Right forelimb (tissue), 1 donor: ENCODE measurements at places on chromosomes 1 and 21.
A peak's percentile ranks its signal among the peaks of the same experiment; 100 is the strongest.

DNA sequence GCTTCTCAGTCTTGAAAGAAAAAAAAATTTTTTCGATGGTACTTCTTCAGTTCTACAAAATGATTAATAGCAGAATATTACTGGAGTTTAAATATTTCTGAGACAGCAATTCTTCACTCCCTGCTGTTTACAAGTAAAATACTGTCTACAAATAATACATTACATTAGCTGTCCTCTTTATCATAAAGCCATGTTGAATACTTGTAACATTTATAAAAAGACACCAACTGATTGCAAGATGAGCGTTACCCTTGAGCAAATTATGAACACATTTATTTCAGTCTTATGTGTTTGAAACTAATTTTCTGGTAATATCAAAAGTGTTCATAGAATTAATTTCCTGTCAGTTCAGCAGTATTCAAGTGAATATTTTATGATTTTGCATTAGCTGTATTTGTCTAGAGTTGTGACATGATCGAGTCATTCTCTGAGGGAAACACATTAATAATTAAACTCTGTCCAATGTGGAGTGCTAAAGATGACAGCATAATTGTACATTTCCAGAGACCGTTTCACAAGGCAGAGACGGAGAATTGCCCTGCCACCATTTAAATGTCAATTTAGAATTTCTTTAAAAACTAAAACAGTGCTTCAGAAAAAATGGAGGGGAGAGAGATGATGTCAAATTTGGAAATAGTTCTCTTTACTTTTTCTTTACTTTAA lies 1359.0 kb upstream of the ADGRL4 start:
- no peak for DNase-seq

- DNase-seq: no peak
Measured at GRCh38 chr1:113782406-113782805, 23.1 kb upstream of the PHTF1 start.

- no peak for DNase-seq
Measured at GRCh38 chr1:78047631-78048030, 1.9 kb downstream of the GIPC2 start.

GRCh38 chr1:203448521-203449061 lies 27.0 kb upstream of the PRELP start:
- peak; percentile 41 for DNase-seq

- no peak for DNase-seq
Measured at GRCh38 chr1:184748740-184749139, 5.9 kb downstream of the EDEM3 start.

DNA sequence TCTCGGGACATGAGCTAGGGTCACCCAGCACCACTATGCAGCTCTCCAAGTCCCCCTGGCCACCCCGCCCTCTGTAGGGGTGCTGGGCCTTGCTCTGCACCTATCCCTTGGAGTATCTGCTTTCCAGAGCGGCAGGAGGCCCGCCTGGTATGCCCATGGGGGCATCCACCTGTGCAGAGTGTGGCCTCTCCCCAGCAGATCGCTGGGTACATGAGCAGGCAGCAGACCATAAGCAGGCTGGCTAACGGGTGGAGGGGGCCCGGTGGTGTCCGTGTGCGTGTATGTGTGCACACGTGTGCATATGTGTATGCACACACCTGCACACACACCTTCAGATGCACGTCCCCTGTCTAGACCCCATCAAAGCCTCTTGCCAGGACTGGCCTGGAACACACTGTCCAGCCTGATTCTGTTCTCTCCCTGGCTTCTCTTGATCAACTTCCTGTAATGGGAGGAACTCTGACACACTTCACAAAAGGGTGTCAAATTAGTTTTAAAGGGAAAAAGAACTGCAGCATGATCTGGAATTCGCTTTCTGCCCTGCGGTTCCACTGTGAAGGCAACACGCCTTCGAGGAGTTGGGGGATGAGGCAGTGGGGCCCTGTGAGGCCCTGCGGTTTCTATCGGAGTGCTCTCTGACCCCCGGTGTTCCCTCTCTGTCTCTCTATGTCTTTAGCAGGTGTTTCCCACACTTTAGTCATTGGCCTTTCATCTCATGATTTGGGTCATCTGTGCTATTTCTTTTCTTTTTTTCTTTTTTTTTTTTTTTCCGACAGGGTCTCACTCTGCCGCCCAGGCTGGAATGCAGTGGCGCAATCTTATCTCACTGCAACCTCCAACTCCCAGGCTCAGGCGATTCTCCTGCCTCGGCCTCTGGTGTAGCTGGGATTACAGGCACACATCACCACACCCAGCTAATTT lies 17.2 kb upstream of the NPHP4 start:
- no peak for DNase-seq

DNA sequence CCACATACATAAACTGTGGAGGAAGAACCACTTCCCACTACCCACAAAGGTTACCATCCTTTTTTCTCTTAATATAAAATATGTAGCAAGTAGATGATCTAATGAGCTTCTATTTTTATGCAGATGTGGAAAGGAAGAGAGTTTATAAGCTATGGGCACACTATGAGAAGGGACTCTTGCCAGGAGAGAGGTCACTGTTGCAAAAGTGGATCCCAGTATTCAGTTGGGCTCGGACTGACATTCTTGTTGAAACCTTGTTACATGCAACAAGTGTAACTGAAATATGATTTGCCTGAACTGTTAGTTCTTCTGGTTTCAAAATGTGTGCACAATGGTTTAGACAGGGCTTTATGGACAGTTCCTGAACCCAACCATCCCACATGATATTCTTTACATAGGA lies 397.4 kb upstream of the PKN2 start:
- DNase-seq: no peak

- DNase-seq: no peak
Measured at GRCh38 chr1:91831132-91831930, 54.6 kb downstream of the TGFBR3 start.

DNA sequence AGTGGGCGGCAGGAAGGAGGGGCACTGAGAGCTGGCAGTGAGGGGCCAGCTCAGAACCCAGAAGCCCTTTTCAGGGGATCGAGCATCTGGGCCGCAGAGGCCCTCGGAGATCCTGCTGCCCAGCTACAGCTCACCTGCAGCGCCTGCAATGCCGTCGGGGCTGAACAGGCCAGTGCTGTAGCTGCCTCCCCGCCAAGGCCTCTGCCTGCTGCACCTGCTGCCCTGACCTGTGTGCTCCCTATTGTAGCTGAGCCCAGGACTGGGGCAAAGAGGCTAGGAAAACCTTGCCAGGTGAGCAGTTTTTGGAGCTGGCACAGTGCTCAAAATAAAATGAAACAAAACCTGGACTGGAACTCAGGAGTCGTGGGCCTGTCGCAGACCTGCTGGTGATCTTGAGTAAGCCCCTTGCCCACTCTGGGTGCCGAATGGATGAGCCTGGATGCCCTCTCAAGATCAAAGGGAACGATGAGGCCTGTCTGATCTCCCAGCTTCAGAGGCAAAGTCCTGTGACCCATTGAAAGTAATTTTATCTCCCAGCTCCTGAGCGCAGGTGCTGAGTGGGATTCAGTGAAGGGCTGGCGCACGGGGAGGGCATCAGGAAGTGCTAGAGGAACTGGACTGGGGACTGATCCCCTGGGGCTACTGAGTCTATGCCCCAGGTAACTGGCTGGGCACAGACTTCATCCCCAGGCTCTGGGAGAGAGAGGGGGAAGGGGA lies 154.6 kb downstream of the FOXD2 start:
- DNase-seq: no peak

- DNase-seq: peak; percentile 88
Measured at GRCh38 chr1:15328351-15329103, 81.2 kb upstream of the EFHD2 start.
